ENCODE measurements at places on chromosomes 3 and 15.
A peak's percentile ranks its signal among the peaks of the same experiment; 100 is the strongest.

- no peak for DNase-seq
These were observed 23.7 kb downstream of the PDE8A start for GRCh38 chr15:85005319-85005718.

GRCh38 chr3:61132062-61132461, 119.2 kb downstream of the FHIT start:
- DNase-seq = no peak

DNA sequence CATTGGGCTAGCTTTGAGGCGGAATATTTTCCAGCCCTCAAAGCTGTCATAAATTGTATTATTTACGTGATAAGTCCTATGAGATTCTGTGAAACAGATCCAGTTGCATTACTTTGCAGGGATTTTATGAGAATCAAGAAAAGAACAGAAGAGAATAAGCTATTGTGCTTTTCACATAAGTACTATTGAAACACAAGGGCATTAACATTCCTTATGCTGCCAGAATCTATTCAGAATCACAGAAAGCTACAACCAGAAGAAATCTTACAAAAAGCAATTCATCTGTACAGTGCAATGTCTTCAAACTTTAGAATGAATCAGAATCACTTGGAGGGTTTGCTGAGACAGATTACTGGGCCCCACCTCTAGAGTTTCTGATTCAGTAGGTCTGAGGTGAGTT, 10.6 kb upstream of the CACNA1D start:
- no peak for DNase-seq

DNA sequence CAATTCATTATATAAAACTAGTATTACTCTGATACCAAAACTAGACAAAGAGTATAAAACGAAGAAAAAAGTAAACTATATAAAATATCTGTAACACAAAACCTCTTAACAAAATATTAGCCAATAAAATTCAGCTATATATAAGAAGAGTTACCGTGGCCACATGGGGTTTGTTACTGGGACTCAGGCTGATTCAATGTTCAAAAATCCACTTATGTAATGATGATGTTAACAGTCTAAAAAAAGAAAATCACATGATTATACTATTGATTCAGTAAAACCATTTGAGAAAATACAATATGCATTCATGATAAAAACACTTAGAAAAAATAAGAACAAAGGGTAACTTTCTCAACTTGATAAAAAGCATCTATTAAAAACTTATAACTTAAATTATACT, 18.3 kb downstream of the P2RY1 start:
- DNase-seq = no peak

GRCh38 chr3:127114337-127115070, 78.4 kb upstream of the PRR23E start:
- no peak for DNase-seq

GRCh38 chr15:54102704-54103103, 124.5 kb downstream of the UNC13C start:
- DNase-seq = no peak

GRCh38 chr15:76151599-76151974, 91.8 kb downstream of the TMEM266 start:
- no peak for DNase-seq

DNA sequence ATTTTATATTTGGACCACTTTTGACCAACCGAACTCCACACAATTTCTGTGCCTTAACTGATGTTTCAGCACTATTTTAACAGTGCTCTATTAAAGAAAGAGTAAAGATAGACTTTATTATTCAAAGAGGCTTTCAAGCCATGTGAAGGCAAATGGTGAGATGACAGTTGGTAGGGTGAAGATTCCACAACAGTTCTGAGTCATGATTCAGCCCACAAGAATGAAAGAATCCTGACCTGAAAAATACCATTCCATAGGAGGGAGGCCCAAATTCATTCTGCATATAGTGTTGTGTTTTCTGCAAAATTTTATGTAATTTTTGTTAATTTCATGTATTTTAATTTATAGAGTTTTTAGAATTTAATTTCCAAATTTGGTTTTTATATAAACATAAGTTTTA, 135.6 kb upstream of the STAC start:
- no peak for DNase-seq

- DNase-seq = no peak
These were observed 21.6 kb downstream of the UACA start for GRCh38 chr15:70741677-70742293.

- DNase-seq = peak; percentile 45
These were observed at the start of gene SNX33 for GRCh38 chr15:75647370-75648155. SNX33 (plus strand) TSS chr15:75647912; CDS start chr15:75649103, 1,191 bp downstream.

- no peak for DNase-seq
These were observed 28.3 kb downstream of the PLXND1 start for GRCh38 chr3:129577925-129578786.

DNA sequence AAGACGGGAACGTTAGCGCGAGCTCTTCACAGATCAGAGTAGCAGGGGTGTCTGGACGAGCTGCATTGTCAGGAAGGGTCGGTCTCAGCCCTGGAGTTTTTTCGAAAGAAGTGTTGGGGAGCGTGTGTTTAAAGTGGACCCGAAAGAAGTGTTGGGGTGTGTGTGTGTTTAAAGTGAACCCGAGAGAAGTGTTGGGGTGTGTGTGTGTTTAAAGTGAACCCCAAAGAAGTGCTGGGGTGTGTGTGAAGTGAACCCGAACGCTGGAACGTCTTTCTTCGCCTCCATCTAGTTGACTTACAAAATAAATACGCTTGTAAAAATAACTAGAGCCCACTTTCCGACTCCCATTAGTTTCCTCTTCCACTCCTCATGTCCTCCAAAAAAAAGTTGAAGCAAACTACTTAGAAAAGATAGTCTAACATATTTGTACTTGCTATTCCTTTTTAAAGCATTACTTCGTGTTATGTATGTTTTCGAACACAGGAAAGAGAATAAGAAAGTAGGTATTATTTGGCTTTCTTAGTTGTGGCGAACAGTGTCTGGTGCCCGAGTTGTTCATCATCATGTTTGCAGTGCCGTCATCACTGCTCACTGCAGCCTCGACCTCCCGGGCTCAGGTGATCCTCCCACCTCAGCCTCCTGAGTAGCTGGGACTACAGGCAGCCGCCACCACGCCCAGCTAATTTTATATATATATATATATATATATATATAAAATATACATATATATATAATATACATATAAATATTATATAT, 1.0 kb downstream of the LRCH3 start:
- peak; percentile 47 for DNase-seq

DNA sequence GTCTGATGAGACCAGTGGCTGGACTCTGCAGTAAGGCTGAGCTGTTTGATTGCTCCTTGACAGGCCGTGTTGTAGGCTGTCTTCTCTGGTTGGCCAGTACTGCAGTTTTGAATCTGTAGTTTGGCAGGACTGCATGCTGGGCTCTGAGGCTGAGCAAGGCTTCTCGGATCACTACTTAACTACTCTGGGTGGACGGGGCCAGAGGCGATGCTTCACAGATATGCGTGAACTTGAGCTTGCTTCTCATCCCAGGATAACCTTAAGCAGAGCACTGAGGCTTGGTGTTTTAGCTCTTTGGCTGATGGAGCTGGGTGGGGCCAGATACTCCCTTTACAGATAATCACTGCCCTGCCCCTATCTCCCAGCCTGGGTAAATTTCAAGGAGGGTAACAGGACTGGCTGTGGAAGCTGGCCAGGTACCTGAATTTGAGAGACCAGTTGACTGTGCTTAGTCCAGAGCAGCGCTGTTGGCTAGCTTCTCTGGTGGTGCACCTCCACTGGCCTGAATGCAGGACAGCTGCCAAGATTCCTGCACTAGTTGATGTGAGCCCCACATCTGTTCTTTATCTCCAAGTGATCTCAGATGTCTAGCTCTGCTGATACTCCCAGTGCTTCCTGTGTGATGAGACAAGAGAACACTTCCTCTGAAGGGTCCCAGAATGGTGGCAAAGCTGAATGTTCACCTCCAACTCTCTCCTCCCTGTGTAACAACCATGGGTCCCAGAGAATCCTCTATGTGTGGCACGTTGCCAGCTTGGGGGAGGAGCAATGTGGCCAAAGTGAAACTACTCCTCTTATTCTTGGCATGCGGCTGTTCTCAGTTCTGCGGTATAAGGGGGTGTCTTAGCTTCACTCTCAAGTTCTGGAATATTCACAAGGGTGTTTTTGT, 37.9 kb downstream of the RPL39L start:
- peak; percentile 69 for DNase-seq

GRCh38 chr3:96538186-96538585, 276.2 kb upstream of the EPHA6 start:
- no peak for DNase-seq

Data from CD4-positive, alpha-beta T cell treated with Interleukin-21 for 1 hour (primary cell).